ENCODE measurements at places on chromosomes 2 and 18.

DNA sequence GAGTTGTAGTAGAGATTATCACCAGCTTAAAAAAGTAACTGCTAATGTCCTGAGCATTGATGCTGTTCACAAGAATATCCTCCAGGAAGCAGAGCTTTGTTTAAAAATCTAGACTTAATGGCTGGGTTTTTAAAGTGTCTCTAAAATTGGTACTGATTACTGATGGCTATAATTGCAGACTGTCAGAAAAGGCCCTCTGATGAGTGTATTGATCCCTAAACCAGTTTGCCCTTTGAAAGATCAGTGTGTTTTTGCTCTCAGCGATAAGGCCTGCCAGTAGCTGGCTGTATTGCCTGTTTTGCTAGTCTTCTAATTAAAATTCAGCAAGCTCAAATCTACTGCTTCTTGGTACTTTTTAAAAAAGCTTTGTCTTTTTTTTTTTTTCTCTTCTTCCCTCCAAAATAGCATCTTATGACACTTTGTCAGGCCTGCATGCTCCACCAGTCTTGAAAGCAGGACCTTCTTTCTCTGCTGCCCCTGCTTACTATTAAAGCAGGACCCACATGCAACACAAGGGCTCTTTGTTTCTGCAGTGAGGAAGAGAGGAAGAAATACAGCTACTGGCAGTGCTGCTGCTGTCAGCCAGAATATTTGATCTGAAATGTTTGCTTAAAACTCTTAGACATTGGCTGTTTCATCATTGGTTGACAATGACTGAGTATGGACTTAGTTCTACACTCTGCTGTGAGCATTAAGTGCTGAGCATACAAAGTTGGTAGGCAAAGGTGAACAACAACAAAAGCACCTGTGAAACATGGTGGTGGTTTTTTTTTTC is 1.8 kb downstream of the SEC11C start:
- no peak for DNase-seq

DNA sequence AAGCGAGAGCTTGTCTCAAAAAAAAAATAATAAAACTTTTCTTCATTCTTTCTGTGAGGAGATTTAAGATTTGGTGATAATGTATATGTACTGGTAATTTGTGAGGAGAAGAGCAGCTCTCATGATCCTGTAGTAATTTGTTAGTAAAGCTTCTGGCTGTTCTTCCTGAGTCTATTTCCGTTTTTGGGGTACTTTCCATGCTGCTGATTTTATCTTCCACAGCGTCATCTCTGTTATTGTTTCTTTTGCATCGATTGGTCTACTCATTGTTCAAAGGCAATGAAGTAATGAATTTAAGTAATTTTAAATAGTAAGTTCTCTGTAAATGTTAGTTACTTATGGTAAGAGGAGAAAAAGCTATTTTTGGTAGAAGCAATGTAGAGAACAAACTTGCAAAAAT is 12.0 kb downstream of the NDUFAF7 start:
- DNase-seq: no peak

- no peak for DNase-seq
These were observed 9.7 kb upstream of the WNT10A start for GRCh38 chr2:218870984-218871344.

GRCh38 chr2:25473758-25474340 is 132.1 kb upstream of the DNMT3A start:
- DNase-seq: no peak

- no peak for DNase-seq
These were observed 2.5 kb downstream of the CD8A start for GRCh38 chr2:86788165-86788564.

DNA sequence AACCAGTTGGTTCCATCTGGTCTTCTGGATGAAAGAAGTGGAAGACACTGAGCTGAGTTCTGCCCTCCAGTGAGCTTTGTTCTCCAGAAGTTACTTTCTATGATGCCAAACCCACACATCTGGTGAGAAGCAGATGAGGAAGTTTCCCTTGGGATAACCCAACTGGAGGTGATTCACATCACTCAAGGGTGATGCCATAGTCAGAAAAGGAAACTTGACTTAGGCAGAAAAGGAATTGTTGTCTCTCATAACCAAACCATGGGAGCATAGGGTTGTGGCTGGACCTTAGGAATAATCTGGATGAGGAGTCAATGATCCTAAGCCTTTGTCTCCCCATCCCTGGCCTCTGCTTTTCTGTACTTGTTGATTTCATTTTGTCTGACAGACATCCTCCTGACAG is 43.7 kb downstream of the CDC42EP3 start:
- DNase-seq: no peak

- DNase-seq: no peak
These were observed 29.7 kb downstream of the NAB1 start for GRCh38 chr2:190678444-190679162.

- no peak for DNase-seq
These were observed 1675.9 kb upstream of the CELF4 start for GRCh38 chr18:39241534-39241933.

GRCh38 chr2:73811878-73812277 is 16.9 kb upstream of the STAMBP start:
- no peak for DNase-seq

- no peak for DNase-seq
These were observed 296.0 kb downstream of the NDUFA10 start for GRCh38 chr2:239729151-239729550.

- DNase-seq: no peak
These were observed 204.5 kb upstream of the LRATD1 start for GRCh38 chr2:14428056-14428455.

DNA sequence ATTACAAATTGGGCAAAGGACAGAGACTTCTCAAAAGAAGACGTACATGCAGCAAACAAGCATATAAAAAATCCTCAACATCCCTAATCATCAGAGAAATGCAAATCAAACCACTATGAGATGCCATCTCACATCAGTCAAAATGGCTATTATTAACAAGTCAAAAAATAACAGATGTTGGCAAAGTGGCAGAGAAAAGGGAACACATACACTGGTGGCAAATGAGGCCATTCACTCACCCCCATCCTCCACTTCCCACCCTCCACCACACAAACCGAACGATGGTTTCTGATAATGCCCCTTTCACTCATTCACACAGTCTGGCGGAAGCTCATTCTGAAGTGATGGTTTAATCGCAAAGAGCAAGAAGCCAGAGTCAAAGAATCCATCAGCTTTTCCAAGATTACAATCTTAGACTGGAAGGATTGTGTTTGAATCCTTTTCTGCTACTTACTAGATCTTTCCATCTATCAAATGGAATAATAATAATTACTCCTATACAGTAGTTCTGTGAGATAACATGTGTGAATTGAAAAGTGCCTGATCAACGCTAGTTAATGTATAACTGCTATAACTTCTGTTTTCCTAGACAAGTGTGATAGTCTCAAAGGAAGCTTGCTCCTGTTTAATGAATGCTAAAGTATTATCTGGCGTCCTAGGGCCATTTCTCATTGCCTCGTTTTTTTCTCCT is 16.9 kb upstream of the CD28 start:
- DNase-seq: peak; percentile 20

DNA sequence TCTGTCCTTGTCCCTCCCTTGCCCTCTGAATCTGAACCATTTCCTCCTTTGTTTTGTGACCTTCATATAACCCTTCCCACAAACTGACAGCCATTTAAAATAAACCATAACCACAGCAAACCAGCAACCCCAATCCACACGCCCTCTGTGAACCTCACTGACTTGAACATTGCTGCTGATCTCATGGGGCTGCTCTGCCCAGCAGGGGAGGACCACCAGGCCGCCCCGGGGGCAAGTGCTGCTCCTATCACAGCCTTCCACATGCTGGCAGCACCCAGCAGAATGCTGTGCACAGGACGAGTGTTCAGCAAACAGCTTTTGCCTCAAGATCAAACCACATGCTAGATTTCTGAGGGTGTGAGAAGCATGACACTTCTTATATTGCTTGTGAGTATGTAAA is 73.9 kb upstream of the UXS1 start:
- no peak for DNase-seq

GRCh38 chr2:239225371-239225851 is 175.4 kb downstream of the HDAC4 start:
- DNase-seq: no peak

DNA sequence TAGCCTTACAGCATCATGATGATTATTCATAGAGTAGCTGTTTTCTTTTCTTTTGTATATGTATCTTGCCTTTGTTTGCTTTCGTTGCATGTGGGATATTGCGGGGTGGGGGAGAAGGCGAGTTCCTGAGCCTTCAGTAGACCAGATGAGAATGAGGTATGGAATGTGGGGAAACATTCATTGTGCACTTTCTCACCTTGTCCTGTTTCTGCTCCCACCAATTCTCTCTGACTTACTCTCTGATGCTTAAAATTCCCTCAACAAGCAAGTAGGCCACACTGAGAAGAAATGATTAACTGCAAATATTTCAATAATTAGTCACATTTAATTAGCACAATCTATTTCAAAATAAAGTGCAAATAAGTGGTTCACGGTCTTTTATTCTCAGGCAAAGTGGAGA is 31.0 kb downstream of the GKN2 start:
- DNase-seq: no peak

DNA sequence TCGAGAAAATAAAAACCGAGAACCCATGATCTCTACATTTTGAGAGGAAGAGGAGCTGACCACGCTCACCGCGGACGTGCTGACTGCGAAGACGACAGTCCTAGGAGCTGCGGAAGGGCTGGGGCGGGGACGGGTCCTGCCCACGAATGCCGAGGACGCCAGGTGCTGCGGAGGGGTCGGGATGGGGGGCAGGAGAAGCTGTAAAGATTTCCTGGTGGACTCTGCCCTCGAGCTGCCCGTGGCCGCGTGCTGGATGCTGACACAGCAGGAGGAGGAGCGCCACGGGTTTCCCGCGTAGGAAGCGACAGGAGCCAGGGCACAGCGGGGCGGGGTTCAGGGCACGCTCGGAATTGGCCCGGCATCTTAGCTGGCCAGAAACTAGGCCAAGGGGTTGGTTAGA is 22.2 kb downstream of the ZSCAN30 start:
- DNase-seq: no peak

DNA sequence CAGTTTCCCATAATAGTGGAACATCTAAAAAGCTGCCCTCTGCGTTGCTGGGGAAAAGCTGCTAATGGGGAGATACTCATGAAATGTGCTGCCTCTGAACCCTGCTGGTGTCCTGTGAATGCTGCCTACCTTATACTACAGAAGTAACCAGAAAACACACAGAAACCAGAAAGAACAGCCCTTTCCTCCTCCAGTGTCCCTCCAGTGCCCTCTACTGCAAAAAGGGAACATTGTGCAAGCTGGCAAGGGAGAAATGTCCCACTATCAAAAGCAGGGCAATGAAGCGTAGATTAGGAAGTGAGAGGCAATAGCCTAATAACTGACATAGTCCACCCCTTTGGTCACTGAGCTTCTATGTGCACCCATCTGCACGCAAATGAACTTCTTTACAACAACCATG is 162.7 kb upstream of the ETAA1 start:
- no peak for DNase-seq

DNA sequence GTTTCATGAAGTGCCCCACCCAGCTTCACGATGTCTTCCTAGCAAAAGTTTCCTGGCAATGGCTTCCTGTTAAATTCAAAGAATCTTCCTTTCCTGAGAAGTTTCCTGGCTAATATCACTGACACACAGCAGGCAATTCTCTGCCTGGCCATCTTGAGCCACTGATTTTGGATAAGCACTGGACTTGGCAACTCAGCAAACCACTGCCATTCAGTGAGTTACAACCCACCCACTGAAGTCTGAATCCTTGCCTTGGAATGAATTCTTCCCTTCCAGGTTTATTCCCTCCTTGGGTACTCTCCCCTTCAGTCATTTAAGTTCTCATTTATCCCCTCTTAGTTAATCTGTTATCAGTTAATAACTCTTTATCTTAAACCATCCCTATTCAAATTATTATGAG is 426.0 kb downstream of the MBD2 start:
- no peak for DNase-seq

DNA sequence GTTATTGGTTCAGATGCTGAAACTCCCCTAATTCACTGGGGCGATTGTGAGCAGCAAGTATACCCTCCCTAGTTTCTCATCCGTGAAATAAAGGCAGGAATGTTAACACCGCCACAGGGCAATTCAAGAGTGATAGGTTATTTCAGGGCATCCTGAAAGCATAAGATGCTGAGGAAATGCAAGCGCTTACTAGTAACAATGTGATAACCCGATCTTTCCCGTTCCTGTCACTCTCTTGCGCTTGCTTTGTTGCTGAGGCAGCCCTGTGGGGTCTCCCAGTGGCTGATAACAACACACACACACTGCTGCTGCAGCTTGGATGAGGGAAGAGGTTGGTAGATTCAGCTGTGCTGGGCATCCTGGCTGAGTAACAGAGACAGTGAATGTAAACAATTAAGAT is 259.3 kb downstream of the AGPS start:
- no peak for DNase-seq

DNA sequence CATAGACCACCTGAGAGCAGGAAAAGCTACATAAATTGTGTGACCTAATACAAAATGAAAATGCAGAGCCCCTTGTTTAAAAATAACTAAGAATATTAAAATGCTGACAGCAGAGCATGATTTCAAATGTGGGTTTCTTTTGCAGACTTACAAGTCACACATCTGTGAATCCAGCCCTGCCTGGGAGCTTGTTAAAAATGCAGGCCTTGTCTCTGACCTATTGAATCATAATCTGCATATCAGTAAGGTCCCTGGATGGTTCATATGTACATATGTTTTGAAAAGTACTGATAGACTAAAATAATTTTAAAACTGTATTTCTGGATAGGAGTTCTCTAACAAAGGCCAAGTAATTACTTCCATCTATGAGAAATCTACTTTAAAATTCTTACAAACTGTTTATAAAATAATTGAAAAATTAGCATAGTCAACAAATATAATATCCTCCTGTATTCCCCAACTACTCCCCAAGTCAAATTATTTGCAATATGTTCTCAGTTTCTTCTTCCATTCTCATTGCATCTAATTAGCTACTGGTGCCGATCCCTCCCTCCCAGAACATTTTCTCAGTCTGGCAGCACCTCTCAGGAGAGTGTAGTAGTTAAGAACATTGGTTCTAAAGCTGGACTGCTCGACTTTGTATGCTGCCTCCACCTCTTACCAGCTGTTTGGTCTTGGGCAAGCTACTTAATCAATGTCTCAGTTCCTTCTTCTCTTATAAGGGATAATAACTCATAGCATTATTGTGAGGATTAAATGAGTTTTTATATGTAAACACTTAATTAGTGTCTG is 1040.4 kb upstream of the CDH2 start:
- no peak for DNase-seq

DNA sequence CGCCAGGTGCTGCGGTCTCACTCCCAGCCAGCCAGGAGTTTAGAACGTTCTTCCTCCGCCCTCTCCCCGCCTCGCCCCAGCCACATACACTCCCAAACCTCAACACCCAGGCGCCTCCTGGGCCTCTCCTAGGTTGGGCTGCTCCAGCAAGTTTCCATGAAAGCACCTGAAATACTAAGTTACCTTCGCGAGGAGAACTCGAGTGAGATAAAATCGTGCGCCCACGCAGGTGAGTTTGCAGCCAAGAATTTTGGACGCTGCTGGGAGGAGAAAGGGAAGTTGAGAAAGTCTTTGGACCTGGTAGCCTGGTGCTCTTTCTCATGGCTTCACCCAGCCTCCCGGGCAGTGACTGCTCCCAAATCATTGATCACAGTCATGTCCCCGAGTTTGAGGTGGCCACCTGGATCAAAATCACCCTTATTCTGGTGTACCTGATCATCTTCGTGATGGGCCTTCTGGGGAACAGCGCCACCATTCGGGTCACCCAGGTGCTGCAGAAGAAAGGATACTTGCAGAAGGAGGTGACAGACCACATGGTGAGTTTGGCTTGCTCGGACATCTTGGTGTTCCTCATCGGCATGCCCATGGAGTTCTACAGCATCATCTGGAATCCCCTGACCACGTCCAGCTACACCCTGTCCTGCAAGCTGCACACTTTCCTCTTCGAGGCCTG is at the start of gene GPR39:
GPR39 (plus strand) TSS at position 83 of the 673 bp plus-strand sequence.
- no peak for DNase-seq

- no peak for DNase-seq
These were observed 32.9 kb downstream of the ACTR3 start for GRCh38 chr2:113922784-113923183.
